ENCODE measurements at places on chromosomes 16 and 17.

GRCh38 chr17:32265192-32265923 is at the start of gene RHBDL3:
TSS of gene RHBDL3 (plus strand) at chr17:32265832. CDS start at chr17:32266190, 358 bp downstream.
- peak within 1 kb of the TSS; percentile 57 for H3K4me3 ChIP-seq
- no peak for DNase-seq
- H3K27me3 ChIP-seq, result peaks cover 58% of the 10 kb centered on the region
- no peak within 1 kb of the TSS for H3K27ac ChIP-seq

DNA sequence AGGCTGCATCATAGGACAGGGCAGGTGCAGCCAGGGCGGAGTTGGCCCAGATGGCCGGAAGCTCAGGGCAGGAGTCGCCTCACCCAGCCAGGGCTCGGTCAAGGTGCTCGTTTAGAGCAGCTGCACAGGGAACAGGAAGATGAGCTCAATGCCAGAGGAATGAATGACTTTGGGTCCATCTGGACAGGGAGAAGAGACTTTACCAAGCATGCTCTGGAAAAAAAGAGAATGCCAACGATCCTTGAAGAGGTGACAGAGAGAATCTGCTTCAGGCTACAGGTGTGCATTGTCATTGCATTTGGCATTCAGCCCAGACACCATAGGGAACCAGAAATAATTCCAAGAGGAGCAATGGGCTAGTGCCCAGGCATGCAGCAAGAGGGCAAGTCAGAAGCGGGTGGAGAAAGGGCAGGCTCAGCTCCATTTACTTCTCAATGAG is 6.7 kb upstream of the MPP3 start:
- H3K36me3 ChIP-seq, result no peaks in the 10 kb centered on the region
- no peak overlapping the region for H3K4me3 ChIP-seq
- DNase-seq, result no peak
- peaks cover 2% of the 10 kb centered on the region for H3K27me3 ChIP-seq
- H3K4me1 ChIP-seq, result no peaks in the 10 kb centered on the region

GRCh38 chr17:792277-792676 is 10.1 kb downstream of the MRM3 start:
- no peak overlapping the region for H3K4me3 ChIP-seq
- DNase-seq, result no peak
- no peak overlapping the region for H3K27ac ChIP-seq
- H3K36me3 ChIP-seq, result peaks cover 48% of the 10 kb centered on the region

DNA sequence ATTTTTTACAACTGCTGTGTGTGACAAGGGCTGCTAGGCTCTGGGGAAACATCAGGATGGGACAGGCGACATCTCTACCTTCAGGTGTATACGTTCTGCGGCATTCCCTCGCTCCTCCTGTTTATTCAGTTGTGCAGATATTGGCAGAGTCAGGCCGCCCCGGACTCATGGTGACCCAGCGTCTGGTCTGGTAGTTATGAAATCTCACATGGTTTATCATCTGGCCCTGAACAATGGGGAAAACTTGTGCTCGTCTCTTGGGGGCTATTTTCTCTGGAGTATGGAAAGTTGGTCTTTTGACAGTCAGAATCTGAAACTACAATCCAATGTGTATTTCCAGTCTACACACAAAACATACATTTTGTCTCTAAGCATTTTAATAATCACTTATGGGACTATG is 3.3 kb downstream of the MARCHF10 start:
- H3K4me1 ChIP-seq, result peaks cover 6% of the 10 kb centered on the region
- peaks cover 14% of the 10 kb centered on the region for H3K27me3 ChIP-seq
- H3K36me3 ChIP-seq, result no peaks in the 10 kb centered on the region
- H3K4me3 ChIP-seq, result no peak overlapping the region

- H3K36me3 ChIP-seq, result peaks cover 22% of the 10 kb centered on the region
- DNase-seq, result no peak
- H3K27ac ChIP-seq, result no peak overlapping the region
These were observed 49.4 kb downstream of the VAC14 start for GRCh38 chr16:70751593-70751992.

- no peak overlapping the region for H3K27ac ChIP-seq
- no peaks in the 10 kb centered on the region for H3K36me3 ChIP-seq
- H3K27me3 ChIP-seq, result no peaks in the 10 kb centered on the region
- H3K4me1 ChIP-seq, result peaks cover 14% of the 10 kb centered on the region
These were observed 121.9 kb upstream of the TNRC6C start for GRCh38 chr17:77836557-77837041.

DNA sequence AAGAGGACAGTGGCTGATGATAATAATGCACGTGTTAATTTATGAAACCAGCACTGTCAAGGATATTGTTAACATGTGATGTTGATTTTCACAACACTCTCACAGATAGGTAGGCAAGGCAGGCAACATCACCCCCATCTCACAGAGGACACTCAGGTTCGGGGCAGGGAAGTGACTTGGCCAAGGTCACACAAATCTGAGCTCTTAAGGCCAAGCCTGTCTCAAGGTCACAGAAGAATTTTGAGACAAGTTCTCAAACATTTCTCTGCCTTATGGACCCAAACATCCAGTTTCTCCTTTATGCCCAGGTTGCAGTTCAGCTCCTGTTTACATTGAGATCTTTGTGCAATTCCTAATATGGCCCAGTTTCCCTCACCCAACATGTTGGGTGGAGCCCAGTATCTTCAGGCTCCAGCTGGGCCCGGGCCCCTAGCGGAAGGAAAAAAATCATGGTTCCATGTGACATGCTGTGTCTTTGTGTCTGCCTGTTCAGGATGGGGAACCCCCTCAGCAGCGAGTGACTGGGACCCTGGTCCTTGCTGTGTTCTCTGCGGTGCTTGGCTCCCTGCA is 1.3 kb downstream of the SLC2A4 start:
- H3K36me3 ChIP-seq, result no peaks in the 10 kb centered on the region
- H3K27ac ChIP-seq, result no peak overlapping the region
- H3K4me1 ChIP-seq, result peaks cover 28% of the 10 kb centered on the region
- peaks cover 47% of the 10 kb centered on the region for H3K27me3 ChIP-seq

GRCh38 chr16:85898521-85899442 is at the start of gene IRF8:
TSS of gene IRF8 (plus strand) at chr16:85899162. CDS start at chr16:85903016, 3,854 bp downstream.
- peaks cover 43% of the 10 kb centered on the region for H3K4me1 ChIP-seq
- H3K4me3 ChIP-seq, result peak within 1 kb of the TSS; percentile 65
- peak; percentile 58 for DNase-seq
- H3K27me3 ChIP-seq, result no peaks in the 10 kb centered on the region
- H3K36me3 ChIP-seq, result no peaks in the 10 kb centered on the region

GRCh38 chr17:13306310-13306962 is 288.6 kb upstream of the ELAC2 start:
- H3K4me1 ChIP-seq, result no peaks in the 10 kb centered on the region
- no peaks in the 10 kb centered on the region for H3K36me3 ChIP-seq
- no peak overlapping the region for H3K4me3 ChIP-seq
- peaks cover 5% of the 10 kb centered on the region for H3K27me3 ChIP-seq
- no peak overlapping the region for H3K27ac ChIP-seq

- H3K36me3 ChIP-seq, result no peaks in the 10 kb centered on the region
- H3K27me3 ChIP-seq, result no peaks in the 10 kb centered on the region
- H3K27ac ChIP-seq, result no peak overlapping the region
- no peak overlapping the region for H3K4me3 ChIP-seq
- DNase-seq, result no peak
These were observed 352.4 kb downstream of the C16orf95 start for GRCh38 chr16:86964796-86965241.

DNA sequence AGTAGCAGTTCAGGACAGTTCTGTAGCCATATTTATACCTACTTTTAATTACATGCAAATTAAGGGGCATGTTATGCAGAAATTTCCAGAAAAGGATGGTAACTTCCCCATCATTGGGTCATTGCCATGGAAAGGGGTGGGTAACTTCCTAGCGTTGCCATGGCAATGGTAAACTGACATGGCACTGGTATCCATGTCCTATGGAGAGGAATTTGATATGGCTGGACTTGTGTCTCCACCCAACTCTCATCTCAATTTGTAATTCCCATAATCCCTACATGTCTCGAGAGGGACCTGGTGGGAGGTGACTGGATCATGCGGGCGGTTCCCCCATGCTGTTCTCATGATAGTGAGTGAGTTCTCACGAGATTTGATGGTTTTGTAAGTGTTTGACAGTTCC is 35.6 kb upstream of the CACNG4 start:
- H3K27me3 ChIP-seq, result peaks cover 11% of the 10 kb centered on the region
- H3K27ac ChIP-seq, result no peak overlapping the region
- no peaks in the 10 kb centered on the region for H3K4me1 ChIP-seq
- no peak overlapping the region for H3K4me3 ChIP-seq
- no peaks in the 10 kb centered on the region for H3K36me3 ChIP-seq

- H3K36me3 ChIP-seq, result no peaks in the 10 kb centered on the region
- H3K27ac ChIP-seq, result no peak overlapping the region
- no peak overlapping the region for H3K4me3 ChIP-seq
These were observed 261.3 kb downstream of the ZFHX3 start for GRCh38 chr16:72786606-72787005.

GRCh38 chr17:29565643-29566472 is 979 bp downstream of the ABHD15 start:
- peak overlapping the region; percentile 69 for H3K4me3 ChIP-seq
- no peaks in the 10 kb centered on the region for H3K27me3 ChIP-seq
- DNase-seq, result peak; percentile 59
- H3K27ac ChIP-seq, result peak overlapping the region; percentile 38
- peaks cover 75% of the 10 kb centered on the region for H3K4me1 ChIP-seq

- no peaks in the 10 kb centered on the region for H3K4me1 ChIP-seq
- H3K27me3 ChIP-seq, result no peaks in the 10 kb centered on the region
- DNase-seq, result peak; percentile 81
These were observed 10.2 kb downstream of the FLII start for GRCh38 chr17:18248300-18248731.

DNA sequence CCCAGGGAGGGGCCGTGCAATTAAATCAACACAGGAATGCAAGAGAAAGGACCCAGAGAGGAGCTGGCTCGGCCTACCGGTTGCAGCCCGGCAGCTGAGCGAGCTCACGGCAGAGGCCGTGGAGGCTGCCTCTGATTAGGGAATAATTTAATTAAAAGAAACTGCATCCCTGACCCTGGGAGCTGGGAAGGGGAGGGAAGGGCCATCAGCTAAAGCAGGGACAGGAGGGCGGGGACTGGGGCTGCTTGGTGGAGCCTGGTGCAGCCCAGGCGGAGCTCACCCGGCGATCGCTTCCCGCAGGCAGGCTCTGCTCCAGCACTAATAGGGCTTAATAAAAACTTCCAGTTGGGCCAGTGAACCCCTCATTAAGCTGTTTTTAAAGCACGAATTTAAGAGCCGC is 43.4 kb downstream of the LMF1 start:
- no peak for DNase-seq
- H3K4me3 ChIP-seq, result no peak overlapping the region
- no peaks in the 10 kb centered on the region for H3K4me1 ChIP-seq
- H3K36me3 ChIP-seq, result peaks cover 24% of the 10 kb centered on the region
- H3K27ac ChIP-seq, result no peak overlapping the region

Data from CD4-positive, alpha-beta T cell (primary cell).